ENCODE measurements at places on chromosomes 7 and 10. TPM values are rescaled to one million over a fixed set of nuclear protein-coding genes. Genes with fewer than 3 reads are reported as not detected.
A peak's percentile ranks its signal among the peaks of the same experiment; 100 is the strongest.

The LAMB1 gene
- total RNA-seq = 440 TPM

The KCNIP2 gene
- total RNA-seq = 0.77 TPM

The CTNNA3 gene
- total RNA-seq = under 0.01 TPM

The DLX5 gene
- not detected for total RNA-seq

The CCNJ gene
- 5.6 TPM for total RNA-seq

The ATRNL1 gene
- 0.33 TPM for total RNA-seq

DNA sequence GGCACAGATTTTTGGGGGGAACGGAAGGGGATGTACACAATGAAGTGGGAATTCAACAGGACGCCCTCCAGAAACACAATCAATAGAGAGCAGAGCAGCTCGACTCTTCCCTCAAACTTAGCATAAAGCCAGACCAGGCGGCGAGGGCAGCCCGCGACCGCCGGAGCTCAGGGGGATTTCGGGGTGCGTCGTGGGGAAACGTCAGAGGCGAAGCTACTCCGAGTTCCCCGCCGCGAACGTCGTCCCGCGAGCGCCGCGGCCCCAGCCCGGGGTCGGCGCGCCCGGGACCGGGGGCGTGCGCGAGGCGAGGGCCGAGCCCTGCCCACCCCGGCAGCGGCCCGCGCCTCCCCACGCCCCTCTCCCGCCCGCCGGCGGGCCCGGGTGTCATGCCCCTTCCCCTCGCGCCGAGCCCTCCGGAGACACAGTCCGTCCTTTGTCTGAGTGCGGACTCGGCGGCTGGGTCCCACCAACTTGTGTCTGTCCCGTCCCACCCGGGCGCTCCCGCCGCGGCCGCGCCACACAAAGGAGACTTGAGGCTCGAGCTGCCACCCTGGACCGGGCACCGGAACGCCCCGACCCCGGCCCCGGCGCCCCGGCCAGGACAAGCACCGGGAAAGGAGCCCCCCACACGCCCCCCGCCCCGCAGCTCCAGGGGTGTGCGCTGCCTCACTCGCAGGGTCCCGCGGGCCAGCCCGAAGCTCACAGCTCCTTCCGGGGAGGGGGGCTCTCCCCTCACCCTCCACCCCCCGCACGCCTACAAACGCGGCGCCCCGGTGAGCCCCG is 634 bp downstream of the EZH2 start:
- no peak for DNase-seq

- no peak for DNase-seq
Observed at GRCh38 chr7:128075242-128076095, 44.2 kb upstream of the LRRC4 start.

DNA sequence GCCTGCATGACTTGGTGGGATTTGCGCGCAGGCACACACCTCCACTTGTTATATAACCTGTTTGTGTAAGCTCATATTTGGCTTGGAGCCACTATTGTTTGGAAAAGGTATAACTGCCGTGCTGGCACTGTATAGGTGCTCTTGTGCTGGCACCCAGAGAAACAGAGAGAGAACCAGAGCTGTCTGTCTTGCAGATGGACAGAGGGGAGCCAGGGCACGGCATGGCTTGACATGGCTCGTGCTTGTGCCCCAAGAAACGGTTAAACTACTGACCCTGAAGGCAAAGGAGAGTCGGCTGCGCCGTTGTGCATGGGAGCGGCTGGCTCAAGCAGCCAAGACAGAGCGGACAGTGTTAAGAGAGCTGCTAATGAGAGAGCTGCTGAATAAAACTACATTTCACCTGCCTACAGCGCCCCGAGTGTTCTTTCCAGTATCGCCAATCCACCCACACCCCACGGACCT is 23.2 kb downstream of the RAPGEF5 start:
- no peak for DNase-seq

DNA sequence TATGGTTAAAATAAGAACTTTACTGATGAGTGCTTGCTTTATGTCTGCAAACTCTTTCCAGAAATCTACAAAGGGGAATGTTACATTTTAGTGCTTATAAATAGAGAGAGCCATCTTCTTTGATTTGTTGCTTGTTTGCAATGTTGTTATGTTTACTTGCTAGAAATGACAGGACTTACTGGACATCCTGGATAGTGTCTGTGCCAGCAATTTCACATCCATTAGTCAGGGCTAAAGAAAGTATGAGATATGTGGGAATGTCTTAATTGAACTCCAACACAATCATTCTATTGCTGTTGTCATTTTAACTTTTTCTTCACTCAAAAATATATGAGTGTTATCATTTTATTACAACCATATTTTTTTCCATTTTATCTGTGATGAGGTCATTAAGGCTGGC is 453.2 kb downstream of the TNS3 start:
- DNase-seq = no peak

DNA sequence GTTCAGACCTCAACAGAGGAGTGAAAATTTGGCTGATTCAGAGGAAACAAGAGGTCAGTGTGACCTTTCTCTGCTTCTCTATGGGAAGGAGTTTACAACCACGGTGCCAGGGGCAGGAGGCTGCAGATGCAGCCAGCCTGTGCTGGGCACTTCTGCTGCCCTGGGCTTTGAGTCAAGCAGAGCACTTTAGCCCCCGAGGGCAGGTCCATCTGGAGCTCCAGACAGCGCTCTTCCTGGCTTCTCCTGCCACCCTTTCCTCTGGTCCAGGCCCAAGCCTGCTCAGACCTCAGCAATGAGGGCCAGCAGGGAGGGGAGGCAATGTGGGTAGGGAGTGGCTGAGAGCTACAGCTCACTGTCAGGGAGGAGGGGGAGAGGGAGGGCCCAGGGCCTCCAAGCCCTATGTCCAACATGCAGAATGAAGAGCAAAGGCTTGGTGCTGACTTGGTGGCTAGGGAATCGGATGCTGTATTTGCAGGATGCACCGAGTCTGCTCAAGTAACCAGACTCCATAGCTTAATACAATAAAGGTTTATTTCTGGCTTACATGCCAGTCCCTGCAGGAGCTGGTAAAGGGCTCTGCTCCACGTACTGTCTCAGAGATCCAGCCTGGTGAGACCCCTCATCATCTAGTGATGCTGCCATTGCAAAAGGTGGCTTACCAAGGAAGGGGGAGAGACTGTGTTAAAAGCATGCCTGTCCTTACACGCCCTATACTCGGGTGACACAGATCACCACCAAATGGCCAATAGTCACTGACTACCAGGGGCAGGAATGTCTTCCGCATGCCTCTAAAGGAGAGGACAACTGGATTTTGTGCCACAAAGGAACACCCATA is 481.6 kb downstream of the RPS24 start:
- DNase-seq = no peak

DNA sequence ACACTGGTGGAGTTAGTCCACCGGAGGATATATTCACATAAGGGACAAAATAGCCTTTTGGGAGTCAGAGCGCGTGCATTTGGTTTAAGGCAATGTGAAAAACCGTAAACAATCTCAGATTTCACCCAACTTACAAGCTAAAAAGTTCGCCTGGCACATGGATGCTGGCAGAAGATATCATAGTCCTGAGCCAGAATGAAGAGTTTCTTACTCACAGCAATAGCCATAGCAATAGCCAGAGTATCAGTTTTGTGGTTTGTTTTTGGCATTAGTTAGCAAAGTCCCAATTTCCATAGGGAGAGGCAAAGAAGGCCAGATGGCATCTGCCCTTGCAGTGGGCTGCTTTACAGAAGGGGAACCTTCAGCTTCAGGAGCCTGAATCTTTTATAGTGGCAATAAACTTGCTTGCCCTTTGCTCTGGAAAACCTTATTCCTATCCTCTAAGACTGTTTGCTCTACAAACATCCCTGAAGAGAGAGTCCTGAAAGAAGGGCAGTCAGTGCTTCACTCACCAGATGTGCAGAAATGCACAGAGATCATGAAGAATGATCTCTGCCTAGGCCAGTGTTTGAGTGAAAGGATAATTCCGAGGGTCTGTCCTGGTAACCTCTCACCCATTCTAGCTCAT is 28.7 kb upstream of the RSBN1L start:
- peak; percentile 24 for DNase-seq

DNA sequence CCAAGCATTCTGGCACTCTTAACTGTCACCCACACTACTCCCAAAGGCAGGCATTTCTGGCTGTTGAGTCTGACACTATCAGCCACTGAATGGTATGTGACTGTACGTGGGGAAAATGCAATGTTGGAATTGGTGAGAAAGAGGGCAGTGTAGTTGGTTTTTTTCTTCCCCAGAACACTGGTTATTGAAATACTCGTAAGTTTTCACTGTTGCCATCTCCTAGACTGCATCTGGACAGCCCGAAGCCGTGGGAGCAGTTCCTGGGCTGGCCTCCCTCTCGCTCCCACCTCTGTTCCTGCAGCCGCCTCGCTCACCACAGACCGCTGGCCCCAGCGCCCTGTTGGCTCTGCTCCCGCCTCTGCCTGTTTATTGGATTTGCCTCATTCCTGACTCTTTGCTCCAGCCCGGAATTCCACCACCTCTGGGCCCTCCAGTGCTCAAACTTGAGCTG is 5.7 kb downstream of the PLCE1 start:
- DNase-seq = peak; percentile 55
